ENCODE measurements at places on chromosomes 11 and 22.
A peak's percentile ranks its signal among the peaks of the same experiment; 100 is the strongest.

GRCh38 chr11:1341928-1342524, 32.6 kb upstream of the TOLLIP start:
- DNase-seq, result peak; percentile 15

GRCh38 chr11:119144825-119145486, 3.9 kb upstream of the ABCG4 start:
- DNase-seq, result peak; percentile 83

DNA sequence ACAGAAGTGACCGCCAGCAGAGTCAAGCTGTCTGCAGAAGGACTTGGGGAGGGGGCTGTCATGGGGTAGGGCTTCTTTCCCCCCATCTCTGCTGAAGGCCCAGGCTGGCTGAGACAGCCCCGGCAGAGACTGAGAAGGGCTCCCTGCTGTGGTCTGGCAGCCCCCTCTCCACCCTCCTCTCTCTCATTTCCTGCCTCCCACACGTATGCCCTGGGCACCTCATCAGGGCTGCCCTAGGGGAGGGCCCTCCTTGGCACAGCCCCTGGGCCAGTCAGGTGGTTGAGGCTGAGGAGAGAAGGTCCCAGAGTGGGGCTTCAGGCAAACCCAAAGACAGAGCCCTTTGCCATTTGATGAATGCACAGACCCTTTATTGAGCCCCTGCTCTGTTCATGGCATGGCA, 3.6 kb downstream of the RASD2 start:
- no peak for DNase-seq

DNA sequence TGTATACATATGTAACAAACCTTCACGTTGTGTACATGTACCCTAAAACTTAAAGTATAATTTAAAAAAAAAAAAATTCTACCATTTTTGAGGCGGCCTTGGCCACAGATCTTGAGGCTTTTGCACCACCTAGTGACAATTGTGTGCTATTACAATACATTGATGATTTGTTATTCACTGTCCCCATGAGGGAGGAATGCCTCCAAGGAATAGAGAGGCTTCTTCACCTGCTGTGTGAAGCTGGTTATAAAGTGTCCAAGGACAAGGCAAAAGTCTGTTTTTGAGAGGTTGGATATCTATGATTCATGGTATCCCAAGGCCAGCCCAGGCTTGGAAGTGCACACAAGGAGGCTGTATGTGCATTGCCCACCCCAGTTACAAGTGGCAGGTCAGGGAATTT, 30.7 kb downstream of the SLC22A25 start:
- DNase-seq, result no peak

DNA sequence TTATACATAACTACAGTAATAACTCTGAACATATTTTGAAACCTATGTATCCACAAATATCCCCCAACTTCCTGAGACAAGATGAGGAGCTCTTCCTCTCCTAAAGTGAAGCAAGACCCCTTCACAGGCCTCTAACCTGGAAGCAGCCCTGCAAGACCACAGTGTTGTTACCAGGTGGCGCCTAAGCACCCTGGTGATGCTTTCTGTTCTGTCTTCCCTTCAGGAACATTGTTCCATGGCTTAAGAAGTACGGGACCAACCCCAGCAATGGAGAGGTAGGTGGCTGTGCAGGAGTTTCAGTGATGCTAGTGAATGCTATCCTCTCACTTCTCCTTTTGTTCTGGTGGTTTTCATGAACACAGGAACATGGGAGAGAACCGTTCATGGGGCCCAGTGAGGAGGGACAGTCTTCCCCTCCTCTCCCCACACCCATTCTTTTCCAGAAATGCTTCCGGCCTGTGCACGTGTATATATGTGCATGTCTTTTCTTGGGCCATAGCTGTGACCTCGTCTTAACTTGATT, 6.4 kb downstream of the PPIL2 start:
- no peak for DNase-seq

- no peak for DNase-seq
These were observed 123.6 kb downstream of the ABTB2 start for GRCh38 chr11:34234086-34234740.

GRCh38 chr22:33405194-33405593, 347.0 kb upstream of the SYN3 start:
- no peak for DNase-seq

GRCh38 chr11:102306817-102307726, 10.2 kb upstream of the BIRC3 start:
- DNase-seq, result no peak

GRCh38 chr11:60950024-60950423, 2.0 kb downstream of the SLC15A3 start:
- DNase-seq, result no peak

- peak; percentile 78 for DNase-seq
These were observed 193.5 kb upstream of the PITPNB start for GRCh38 chr22:28112548-28113043.

- DNase-seq, result peak; percentile 79
These were observed 26.6 kb upstream of the IL17RA start for GRCh38 chr22:17057959-17058814.
